ENCODE measurements at places on chromosomes 4 and X. TPM values are rescaled to one million over a fixed set of nuclear protein-coding genes. Genes with fewer than 3 reads are reported as not detected.

HPGDS gene
- total RNA-seq, result not detected

GPRASP1 gene
- 1.9 TPM for total RNA-seq

FRG2 gene
- total RNA-seq, result not detected

UBL4A gene
- 32.4 TPM for total RNA-seq

CITED1 gene
- total RNA-seq, result not detected

CT45A1 gene
- not detected for total RNA-seq

NRK gene
- 5.3 TPM for total RNA-seq

CYSLTR1 gene
- total RNA-seq, result not detected

STOX2 gene
- total RNA-seq, result 0.22 TPM

GPR119 gene
- not detected for total RNA-seq

NEUROG2 gene
- not detected for total RNA-seq

ADGRL3 gene
- not detected for total RNA-seq

OTUD6A gene
- not detected for total RNA-seq

CXCL1 gene
- total RNA-seq, result 64.6 TPM

SLC39A8 gene
- total RNA-seq, result 10.6 TPM

PRKG2 gene
- not detected for total RNA-seq

PCYT1B gene
- total RNA-seq, result not detected

FAT1 gene
- total RNA-seq, result 2.0 TPM

CT45A10 gene
- not detected for total RNA-seq

SCML2 gene
- 4.4 TPM for total RNA-seq

TBC1D19 gene
- total RNA-seq, result 14.2 TPM

GATA1 gene
- not detected for total RNA-seq

TLR2 gene
- total RNA-seq, result under 0.01 TPM

STS gene
- 9.5 TPM for total RNA-seq

BRS3 gene
- total RNA-seq, result not detected
